ENCODE measurements at places on chromosomes 4 and X.

DNA sequence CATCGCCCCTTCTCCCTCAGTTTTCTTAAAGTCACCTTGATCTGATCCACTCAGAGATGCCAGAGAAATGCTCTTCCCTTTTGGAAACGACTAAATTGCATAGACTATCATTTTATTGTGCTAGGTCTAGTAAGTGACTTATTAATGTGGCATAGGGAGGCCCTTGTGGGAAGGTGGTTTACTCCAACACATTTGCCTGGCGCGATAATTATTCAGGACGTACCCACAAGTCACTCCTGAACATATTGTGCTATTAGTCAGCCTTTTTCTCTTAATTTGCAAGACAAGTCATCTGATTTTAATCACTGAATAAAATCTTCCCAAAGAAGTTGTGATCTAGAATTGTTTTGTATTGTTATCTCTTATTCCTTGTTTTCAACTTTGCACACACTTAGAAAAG lies 7.6 kb downstream of the ENPEP start:
- no peak for DNase-seq

DNA sequence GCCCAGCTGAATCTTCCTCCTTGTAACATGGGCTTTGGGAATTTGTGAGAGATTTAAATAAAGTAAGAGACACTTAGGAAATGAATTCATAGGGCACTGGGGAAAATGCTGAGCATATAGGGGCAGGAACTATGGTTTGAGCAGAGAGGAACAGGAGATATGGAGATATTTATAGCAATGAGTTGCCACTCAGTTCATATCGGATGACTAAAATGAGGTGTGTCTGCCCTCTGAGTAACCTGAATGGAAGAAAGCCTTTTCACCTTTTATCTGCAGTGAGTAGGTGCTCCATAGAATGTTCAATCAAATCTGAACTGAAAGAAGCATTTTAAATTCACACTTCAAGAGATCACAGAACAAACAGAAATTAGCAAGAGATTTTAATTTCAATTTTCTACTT lies 105.7 kb downstream of the CEP44 start:
- no peak for DNase-seq

DNA sequence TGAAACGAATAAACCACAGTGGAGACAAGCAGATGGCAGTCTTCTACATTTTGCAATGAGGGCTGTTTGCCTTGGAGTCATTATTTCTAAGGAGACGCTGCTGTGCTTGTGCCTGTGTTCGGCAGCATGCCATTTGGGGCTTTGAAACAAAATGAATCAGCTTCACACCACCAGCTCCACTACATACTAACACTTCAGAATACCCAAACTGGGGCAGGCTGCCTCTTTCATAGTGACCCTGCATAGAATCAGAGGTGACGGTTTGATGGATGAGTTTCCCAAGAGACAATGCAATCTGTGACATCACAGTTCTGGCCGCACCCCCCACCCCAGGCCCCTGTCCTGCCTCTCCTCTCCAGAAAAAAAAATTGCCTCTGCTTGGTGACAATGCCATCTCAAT lies 57.1 kb upstream of the MID1 start:
- peak; percentile 13 for DNase-seq

DNA sequence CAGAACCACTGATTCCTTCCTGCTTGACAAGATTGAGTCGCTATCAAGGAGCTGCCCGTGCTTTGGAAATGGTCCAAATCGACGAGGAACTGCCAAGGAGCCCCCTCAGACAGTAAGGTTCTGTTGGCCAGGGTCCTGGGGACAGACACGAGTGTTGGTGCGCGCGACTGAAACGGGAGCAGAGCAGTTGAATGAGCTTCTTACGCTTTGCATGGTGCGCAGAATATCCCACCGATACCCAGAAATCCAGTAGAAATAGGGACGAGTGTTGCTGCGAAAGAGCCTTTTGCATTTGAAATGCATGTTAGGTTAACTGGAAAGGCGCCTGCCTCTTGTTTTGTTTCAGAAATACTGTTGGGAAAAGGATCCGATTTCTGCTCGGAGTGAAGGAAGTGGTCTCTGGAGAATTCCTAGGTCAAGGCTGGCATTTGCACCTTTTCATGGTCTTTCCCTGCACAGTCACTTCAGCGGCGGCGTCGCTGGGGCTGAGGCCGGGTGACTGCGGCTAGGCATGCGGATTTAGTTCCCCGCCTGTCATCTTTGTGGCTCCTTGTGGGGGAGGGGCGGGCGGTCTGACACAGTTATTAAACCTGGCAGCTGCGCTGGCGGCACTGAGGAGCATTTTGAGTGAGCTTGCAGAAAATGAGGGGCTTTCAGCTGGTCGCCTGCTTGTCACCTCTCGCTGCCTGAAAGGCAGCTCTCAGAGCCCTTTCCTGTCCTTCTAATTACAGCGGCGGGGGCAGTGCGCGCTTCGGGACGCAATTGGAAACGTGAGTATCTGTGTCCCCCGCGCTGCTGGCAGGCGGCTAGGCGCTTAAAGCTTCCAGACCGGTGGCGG lies 51.5 kb upstream of the TRIM2 start:
- peak; percentile 19 for DNase-seq

- DNase-seq: no peak
Measured at GRCh38 chrX:24019448-24019847, 7.5 kb downstream of the KLHL15 start.

DNA sequence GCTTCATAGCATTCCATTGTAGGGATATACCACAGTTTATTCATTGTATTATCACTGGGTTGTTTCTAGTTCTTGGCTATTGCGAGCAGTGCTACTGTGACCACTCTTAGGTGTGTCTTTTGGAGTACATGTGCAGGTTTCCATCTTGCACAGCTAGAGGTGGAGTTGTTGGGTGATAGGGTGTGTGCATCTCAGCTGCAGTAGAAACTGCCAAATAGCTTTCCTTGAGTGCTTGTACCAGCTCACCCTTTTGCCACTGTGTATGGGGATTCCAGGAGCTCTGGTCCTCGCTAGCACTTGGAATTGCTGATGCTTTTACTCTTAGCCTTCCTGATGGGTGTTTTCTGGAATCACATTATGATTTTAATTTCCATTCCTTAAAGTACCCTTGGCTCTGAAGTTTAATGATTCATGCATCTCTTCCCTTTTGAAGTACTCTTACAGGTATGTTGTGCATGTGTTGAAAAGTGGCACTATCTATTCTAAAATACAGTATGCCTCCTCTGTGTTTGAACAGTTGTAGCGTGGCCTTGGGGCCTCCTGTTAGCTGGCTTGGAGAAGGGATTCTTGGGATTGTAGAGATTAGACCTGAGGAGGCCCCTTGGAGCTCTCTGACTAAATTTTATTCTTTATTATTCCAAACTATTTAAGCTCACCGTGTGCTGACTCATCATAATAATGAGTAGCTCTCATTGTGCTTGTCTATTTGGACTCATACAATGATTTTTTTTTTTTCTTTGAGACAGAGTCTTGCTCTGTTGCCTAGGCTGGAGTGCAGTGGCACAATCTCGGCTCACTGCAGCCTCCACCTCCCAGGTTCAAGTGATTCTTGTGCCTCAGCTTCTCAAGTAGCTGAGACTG lies 38.4 kb downstream of the HTT start:
- DNase-seq: no peak

DNA sequence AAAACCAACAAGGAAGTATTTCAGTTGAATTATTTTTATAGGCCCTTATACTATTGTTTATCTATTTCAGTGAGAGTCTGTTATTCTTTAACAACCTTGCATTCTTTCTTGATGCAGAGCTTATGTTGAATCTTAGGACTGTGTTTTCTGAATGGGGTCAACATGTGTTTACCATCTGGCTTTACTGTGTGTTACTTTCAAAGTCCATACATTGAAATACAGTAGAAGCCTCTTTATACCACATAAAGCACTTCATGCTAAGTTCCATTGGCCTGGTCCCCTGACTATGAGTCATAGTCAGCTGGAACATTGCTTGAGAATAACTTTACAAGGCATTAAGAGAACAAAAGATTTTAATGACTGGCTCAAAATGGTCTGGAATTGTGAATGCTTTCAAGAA lies 152.6 kb downstream of the GASK1B start:
- peak; percentile 40 for DNase-seq

- DNase-seq: no peak
Measured at GRCh38 chr4:108107729-108108382, 60.9 kb downstream of the LEF1 start.

- DNase-seq: no peak
Measured at GRCh38 chr4:184380707-184381106, 93.6 kb downstream of the IRF2 start.

GRCh38 chr4:57448901-57449300 lies 338.7 kb upstream of the IGFBP7 start:
- no peak for DNase-seq

GRCh38 chr4:128480945-128481344 lies 193.3 kb upstream of the PGRMC2 start:
- DNase-seq: no peak

GRCh38 chr4:15958562-15958961 lies 4.4 kb downstream of the FGFBP2 start:
- no peak for DNase-seq

GRCh38 chrX:119101168-119101567 lies 26.4 kb downstream of the KIAA1210 start:
- DNase-seq: no peak

GRCh38 chrX:153238361-153238760 lies 59.3 kb downstream of the MAGEA1 start:
- DNase-seq: no peak

DNA sequence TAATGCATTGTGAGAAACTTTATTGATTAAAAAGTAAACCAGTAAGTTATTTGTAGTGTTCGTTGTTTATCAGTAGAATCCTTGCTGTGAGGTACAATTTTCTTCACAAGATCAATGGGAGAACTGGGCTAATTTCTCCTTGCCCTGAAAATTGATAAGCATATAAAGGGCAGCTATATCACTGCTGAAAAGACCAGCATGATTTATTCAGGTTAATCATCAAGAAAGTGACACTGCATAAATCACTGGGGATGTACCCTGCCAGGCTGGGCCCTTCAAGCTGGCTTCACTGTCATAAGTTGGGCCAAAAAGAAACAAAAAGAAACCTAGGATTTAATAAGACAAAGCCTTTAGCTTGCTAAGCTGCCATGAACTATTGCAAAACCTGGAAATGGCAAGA lies 746.7 kb downstream of the STPG2 start:
- DNase-seq: no peak

DNA sequence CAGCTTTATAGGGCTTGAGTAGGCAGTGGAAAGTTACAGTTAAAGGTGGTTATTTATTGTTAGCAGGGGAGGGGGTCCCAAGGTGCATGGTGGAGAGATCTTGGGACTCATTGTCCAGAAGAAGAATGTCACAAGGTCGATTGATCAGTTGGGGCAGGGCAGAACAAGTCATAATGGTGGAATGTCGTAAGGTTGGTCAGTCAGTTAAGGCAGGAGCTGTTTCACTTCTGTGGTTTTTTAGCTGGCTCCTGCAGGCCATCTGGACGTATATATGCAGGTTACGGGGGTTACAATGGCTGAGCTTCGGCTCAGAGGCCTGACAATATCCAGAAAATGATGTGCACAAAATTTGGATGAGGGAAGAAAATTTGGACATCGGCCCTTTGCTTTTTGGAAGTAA lies 7.1 kb downstream of the OFD1 start:
- DNase-seq: no peak

GRCh38 chr4:155521382-155521781 lies 144.6 kb upstream of the MAP9 start:
- no peak for DNase-seq

GRCh38 chrX:65902011-65902410 lies 137.9 kb downstream of the VSIG4 start:
- no peak for DNase-seq

GRCh38 chrX:111123125-111123524 lies 27.1 kb downstream of the PAK3 start:
- DNase-seq: no peak

GRCh38 chrX:9538544-9539045 lies 73.7 kb downstream of the TBL1X start:
- DNase-seq: no peak

- DNase-seq: no peak
Measured at GRCh38 chr4:75004755-75005668, 72.1 kb downstream of the PARM1 start.

DNA sequence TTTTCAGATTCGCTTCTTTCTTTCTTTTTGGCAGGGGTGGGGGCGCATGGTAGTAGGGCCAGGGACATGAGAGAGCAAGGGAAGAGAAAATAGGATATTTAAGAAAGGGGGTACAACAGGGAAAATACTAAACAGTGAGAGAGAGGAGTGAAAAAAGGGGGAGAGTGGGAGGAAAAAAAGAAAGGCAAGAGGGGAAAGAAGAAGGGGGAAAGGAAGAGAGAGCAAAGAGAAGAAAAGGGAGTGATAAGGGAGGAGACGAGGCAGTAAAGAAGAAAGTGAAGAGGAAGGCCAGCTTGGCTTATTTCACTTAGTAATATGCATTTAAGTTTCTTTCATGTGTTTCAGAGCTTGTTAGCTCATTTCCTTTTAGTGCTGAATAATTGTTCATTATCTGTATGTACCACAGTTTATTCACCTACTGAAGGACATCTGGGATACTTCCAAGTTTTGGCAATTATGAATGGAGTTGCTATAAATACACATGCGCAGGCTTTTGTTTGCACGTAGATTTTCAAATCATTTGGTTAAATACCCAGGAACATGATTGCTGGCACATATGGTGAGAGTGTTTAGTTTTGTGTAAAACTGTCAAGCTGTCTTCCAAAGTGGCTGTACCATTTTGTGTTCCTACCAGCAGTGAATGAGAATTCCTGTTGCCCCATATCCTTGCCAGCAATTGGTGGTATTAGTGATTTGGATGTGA lies 37.3 kb downstream of the CASP6 start:
- no peak for DNase-seq

DNA sequence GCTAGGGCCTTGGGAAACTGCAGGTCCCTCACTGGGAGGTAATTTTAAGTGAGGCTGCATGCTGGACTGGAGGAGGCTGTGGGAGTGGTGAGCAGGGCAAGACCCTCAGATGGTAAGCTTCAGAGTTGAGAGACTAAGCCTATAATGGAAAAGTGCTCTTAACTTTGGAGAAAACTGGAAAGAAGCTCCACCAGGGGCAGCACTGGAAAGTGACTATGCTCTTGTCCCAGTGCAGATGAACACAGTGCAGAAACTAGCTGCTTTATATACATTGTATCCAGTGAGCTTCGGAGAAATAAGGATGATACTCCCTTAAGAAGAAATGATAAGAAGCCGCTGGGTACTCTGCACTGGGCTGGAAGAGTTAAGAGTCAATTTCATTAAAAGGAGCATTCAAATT lies 3.2 kb upstream of the MAGEB2 start:
- DNase-seq: no peak

GRCh38 chr4:150116506-150116905 lies 38.3 kb downstream of the DCLK2 start:
- no peak for DNase-seq

GRCh38 chr4:109412776-109413175 lies 20.8 kb upstream of the SEC24B start:
- DNase-seq: no peak

- no peak for DNase-seq
Measured at GRCh38 chrX:141732031-141732430, 33.5 kb upstream of the SPANXD start.

GRCh38 chr4:6492861-6493657 lies 20.6 kb upstream of the PPP2R2C start:
- no peak for DNase-seq

- DNase-seq: no peak
Measured at GRCh38 chr4:73741031-73741749, 821 bp downstream of the CXCL8 start.

- peak; percentile 1 for DNase-seq
Measured at GRCh38 chr4:102959496-102959895, 60.0 kb downstream of the SLC9B1 start.
